ENCODE measurements at places on chromosomes 4 and X.
A peak's percentile ranks its signal among the peaks of the same experiment; 100 is the strongest.

DNA sequence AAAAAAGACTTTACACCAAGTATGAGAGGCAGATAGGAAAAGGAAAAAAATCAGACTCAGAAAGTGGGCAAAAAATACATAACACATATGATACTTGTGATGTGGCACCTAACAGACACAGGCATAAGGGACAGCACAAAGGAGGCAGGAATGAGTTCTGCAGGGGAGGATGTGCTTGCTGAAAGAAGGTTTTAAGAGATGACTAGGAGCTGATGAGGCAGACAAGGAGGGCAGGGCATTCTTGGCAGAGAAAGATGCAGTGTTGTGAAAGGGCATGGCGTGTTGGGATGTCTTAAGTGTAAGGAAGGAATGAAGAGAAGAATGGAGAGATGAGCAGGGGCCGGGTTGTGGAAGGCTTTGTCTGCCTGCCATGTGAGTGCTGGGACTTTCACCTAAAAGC is 49.7 kb upstream of the TMEM154 start:
- DNase-seq, result no peak

DNA sequence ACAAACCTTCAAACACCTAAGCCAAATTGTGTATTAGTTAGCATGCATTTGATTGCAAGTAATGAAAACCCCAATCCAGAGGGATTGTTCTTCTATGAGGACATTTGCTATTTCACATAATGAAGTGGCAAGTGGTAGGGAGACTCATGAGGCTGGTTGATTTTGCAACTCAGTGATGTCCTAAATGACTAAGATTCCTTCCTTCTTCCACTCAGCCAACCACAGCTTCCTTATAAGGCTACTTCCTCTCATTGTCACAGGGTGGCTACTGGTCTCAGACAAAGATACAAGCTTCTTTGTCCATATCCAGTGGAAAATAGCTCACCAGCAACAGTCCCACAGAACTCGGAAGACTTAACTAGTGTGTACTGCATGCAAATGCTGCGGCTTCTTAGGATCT is 5.3 kb upstream of the OTC start:
- no peak for DNase-seq

GRCh38 chr4:110087070-110087708 is 111.2 kb downstream of the ELOVL6 start:
- DNase-seq, result peak; percentile 59

- DNase-seq, result no peak
Measured at GRCh38 chr4:20019310-20020015, 232.2 kb upstream of the SLIT2 start.
